Caki2 (cell line): ENCODE measurements at places on chromosomes 4 and X.

DNA sequence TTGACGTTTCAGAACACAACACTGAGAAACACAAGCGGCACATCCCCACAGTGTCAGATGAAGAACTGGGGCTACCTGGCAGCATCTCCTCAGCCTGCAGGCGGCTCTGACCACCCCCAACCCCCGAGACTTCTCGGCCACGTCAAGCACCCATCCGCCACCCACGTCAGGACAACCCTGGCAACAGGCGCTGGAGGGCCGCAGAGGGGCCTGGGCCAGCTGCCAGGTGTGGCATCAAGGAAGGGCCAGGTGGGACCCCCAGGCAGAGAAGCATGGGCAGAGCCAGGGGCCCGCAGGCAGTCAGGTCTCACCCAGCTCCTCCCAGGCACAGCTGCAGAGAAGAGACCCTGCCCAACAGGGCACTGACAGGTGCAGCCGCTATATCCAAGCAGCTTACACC, 22.3 kb downstream of the GAK start:
- no peak for DNase-seq

DNA sequence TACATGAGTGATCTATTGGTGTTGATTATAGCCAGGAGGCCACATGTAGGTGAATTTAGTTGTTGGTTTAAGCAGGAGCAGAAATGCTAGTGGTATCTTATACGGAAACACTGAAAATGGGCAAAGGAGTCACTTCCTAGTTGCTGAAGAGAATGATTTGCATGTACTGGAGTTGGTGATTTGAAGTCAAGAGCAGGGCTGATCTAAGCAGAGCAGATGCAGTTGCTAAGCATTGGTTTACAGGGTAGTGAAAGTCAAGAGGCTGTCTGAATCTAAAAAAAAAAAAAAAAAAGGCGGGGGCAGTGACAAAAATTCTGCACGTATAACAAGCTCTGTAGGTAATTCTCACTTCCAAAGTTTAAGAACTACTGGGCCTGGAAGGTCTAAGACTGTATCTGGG, 90.4 kb upstream of the HPRT1 start:
- DNase-seq = no peak

- no peak for DNase-seq
These were observed 34.0 kb upstream of the AMOT start for GRCh38 chrX:112874614-112875013.

DNA sequence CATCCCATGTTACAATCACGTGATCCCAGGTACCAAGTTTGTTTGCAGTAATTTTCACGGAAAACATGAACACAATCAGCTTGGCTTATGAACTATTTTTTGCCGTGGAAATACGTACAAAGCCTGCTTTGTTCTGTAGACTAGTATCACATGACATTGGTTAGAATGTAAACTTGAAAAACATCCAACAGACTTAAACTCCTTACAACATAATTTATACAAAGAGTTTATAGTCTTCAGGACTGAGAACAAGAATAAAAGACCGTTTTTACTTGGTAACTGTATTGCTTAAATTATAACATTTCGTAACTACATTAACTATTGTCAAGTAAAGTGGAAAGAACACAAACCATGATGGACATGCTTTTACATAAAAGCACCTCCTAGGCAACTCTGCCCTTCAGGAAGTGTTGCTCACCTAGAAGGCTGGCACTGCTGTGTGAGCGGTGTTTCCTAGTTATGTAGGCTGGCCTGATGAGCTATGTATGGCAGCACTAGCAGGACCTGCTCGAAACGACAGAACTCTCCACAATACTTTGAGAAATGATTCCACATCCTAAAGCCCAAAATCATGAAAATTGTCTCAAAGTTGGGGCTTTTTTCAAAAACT, 41.8 kb upstream of the WDR1 start:
- no peak for DNase-seq

- DNase-seq = no peak
These were observed 114.7 kb downstream of the ENPP6 start for GRCh38 chr4:184102927-184103326.

GRCh38 chr4:42262701-42263490, 110.4 kb upstream of the BEND4 start:
- no peak for DNase-seq

- DNase-seq = no peak
These were observed 1206.0 kb upstream of the ADGRL3 start for GRCh38 chr4:59994118-59994517.

DNA sequence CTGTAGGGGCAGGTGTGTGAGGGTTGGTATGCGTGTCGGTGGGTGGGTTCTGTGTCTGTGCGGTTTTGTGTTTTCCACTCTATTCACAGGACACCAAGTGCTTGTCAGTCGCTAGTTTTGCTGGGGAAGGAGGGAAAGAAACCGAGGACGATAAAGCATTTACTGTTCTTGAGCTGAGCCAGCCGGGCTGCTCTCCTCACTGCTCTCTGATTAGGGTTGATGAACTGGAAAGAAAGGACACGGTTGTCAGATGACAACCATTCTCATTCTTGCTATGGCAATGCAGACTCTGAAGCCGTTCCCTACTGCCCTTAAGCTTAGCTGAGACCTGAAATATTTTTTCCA, 832 bp downstream of the EGFL6 start:
- DNase-seq = no peak

DNA sequence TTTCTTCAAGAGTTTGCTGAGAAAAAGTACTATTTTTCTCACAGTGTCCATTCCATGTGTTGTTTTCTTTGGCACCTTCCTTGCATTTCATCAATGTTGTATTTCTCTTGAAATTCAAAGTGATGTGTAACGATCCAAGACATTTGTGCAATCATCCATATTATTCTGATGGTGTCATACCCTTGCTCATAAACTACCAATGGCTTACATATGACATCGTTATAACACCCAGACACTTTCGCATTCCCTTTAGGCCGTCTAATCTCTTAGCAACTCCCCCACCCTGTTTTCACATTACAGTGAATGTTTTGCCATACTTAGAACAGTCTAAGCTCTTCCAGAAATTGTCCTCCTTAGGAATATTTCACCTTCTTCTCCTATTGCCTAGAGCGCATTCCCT, 1779.0 kb downstream of the PCDH7 start:
- DNase-seq = peak; percentile 90

GRCh38 chrX:39174772-39175417, 373.6 kb downstream of the MID1IP1 start:
- no peak for DNase-seq

GRCh38 chr4:48173056-48173991, 39.3 kb upstream of the TXK start:
- DNase-seq = peak; percentile 86

DNA sequence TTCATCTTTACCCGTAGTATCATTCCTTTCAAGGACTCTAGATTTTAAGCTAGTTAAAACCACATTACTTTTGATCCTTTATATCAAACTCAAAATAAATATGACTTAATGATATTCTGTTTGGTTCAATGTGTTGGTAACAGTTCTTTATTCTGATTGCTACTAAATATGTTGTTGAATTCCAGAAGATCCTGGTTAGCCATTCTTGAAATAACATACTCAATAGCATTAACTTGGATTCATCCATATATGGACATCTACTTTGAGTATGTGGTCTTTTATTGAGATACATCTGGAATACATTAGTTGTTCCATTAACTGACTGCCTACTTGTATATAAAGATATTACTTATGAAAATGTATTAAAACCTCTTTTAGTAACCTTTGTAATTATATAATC, 27.5 kb upstream of the PCDH18 start:
- no peak for DNase-seq

- no peak for DNase-seq
These were observed 30.2 kb downstream of the KIAA0232 start for GRCh38 chr4:6812766-6813165.

DNA sequence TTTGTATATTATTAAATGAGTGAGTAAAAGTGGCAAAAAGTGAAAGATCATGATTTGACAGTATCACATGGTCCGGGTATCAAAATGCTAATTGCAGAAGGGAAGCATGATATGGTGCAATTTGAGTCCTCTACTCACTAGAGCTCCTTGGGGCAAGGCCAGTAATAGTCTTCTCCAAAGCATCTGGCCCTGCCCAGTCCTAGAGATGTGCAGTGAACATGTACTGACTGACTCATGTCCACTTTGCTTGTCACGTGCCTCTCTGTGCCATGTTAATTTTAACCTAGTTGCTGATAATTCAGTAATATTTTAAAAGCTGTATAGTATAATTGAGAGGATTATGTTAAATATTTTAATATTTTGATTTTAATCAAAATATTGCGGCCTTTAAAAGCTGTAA, 54.6 kb upstream of the TENM3 start:
- DNase-seq = peak; percentile 48

GRCh38 chr4:17273047-17273446, 238.8 kb downstream of the QDPR start:
- DNase-seq = no peak

GRCh38 chr4:36734334-36734733, 452.9 kb downstream of the DTHD1 start:
- DNase-seq = no peak

- no peak for DNase-seq
These were observed 28.9 kb upstream of the ACSL1 start for GRCh38 chr4:184854673-184855072.
